ENCODE measurements at places on chromosomes 1 and 21. TPM values are rescaled to one million over a fixed set of nuclear protein-coding genes. Genes with fewer than 3 reads are reported as not detected.

DNA sequence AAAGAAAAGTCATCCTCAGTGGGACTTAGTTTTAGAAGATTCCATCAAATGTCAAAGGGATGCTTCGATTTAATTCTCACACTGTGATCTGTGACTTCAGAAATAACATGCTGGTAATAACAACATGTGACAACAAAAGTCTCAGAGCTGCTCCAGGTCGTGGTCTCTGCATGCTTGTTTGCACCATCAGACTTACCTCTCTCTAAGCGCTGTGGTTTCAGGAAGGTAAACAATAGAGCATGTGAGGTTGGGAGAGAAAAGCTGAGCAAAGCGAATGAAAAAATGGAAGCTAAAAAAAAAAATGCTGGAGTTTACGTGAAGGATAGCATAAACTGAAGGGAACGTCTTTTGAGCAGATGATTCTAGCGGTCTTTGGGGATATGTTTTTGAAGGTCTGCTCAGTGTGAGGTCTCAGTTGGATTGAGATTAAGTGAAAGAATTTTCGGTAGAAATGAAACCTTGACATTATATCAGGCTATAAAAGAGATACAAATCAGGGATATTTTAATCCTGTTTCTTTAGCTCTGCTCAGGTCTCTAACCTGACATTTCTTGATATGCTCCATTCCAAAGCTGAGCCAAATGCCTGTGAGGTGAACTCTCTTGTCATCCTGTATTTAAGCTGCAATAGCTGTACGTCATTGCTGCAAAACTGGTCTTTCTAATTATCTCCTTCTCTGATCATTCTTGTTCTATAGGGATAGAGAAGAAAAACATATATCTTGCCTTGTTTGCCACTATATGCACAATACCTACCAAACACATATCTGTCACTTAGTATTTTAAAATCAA lies 86.5 kb downstream of the C1orf21 start:
- no peak overlapping the region for H3K27ac ChIP-seq
- no peaks in the 10 kb centered on the region for H3K4me1 ChIP-seq
- H3K27me3 ChIP-seq: no peaks in the 10 kb centered on the region
- H3K36me3 ChIP-seq: no peaks in the 10 kb centered on the region

GRCh38 chr21:31559368-31560119 lies 99.9 kb upstream of the SOD1 start:
- peaks cover 9% of the 10 kb centered on the region for H3K4me1 ChIP-seq
- H3K36me3 ChIP-seq: no peaks in the 10 kb centered on the region
- DNase-seq: peak; percentile 98
- peak overlapping the region; percentile 58 for H3K27ac ChIP-seq
- no peaks in the 10 kb centered on the region for H3K27me3 ChIP-seq
- H3K4me3 ChIP-seq: peak overlapping the region; percentile 68

GRCh38 chr1:116825207-116825719 lies 71.0 kb downstream of the CD2 start:
- H3K36me3 ChIP-seq: no peaks in the 10 kb centered on the region
- H3K27me3 ChIP-seq: no peaks in the 10 kb centered on the region
- no peak overlapping the region for H3K4me3 ChIP-seq

- H3K4me3 ChIP-seq: peak overlapping the region; percentile 32
- H3K27ac ChIP-seq: peak overlapping the region; percentile 90
- DNase-seq: peak; percentile 51
Observed at GRCh38 chr1:78003882-78004718, 639 bp upstream of the DNAJB4 start.

GRCh38 chr21:43278359-43278758 lies 109.6 kb downstream of the CRYAA start:
- H3K4me3 ChIP-seq: no peak overlapping the region
- H3K27ac ChIP-seq: no peak overlapping the region
- H3K36me3 ChIP-seq: no peaks in the 10 kb centered on the region
- DNase-seq: no peak
- peaks cover 17% of the 10 kb centered on the region for H3K4me1 ChIP-seq

DNA sequence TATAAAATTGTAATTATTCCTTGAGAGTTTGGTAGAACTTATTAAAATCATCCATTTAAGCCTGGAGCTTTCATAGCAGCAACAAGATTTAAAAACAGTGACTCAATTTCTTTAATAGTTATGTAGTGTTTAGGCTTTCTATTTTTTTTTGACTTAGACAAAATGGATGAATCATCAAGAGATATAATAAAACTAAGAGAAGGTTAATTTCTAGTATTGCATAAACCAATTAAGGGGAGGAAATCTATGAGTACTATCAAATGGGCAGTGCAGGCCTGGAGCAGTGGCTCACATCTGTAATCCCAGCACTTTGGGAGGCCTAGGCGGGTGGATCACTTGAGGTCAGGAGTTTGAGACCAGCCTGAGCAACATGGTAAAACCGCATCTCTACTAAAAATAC lies 416.3 kb upstream of the USP24 start:
- H3K27me3 ChIP-seq: no peaks in the 10 kb centered on the region
- no peaks in the 10 kb centered on the region for H3K36me3 ChIP-seq
- no peak overlapping the region for H3K4me3 ChIP-seq
- no peak for DNase-seq
- H3K27ac ChIP-seq: no peak overlapping the region

- no peaks in the 10 kb centered on the region for H3K4me1 ChIP-seq
- no peak overlapping the region for H3K27ac ChIP-seq
- H3K36me3 ChIP-seq: no peaks in the 10 kb centered on the region
- DNase-seq: no peak
- H3K4me3 ChIP-seq: no peak overlapping the region
Observed at GRCh38 chr21:38337793-38338192, 81.0 kb downstream of the KCNJ15 start.

DNA sequence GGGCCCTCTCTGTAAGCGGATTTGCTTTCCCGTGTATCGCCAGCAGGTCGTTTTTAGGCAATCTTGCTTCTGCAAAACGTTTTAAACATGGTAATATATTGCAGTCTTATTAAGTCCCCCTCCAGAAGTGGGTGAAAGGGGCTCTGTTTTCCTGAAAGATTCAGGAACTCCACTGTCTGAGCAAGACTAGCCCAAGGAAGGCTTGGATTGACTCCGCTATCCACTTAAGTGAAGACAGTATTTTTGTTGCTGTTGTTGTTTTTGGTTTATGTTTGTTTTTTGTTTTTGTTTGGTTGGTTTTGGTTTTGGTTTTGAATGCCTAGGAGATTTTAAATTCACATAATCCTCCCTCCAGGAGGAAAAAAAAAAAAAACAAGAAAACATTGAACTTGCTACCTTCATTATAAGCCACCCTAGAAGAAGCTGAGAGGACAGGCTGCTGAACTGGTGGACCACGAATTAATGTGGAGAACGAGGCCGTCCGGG lies 29.1 kb upstream of the NFIA start:
- no peak overlapping the region for H3K27ac ChIP-seq
- no peak overlapping the region for H3K4me3 ChIP-seq
- H3K27me3 ChIP-seq: no peaks in the 10 kb centered on the region
- no peaks in the 10 kb centered on the region for H3K4me1 ChIP-seq
- no peaks in the 10 kb centered on the region for H3K36me3 ChIP-seq

- peak within 1 kb of the TSS; percentile 29 for H3K4me3 ChIP-seq
- peaks cover 2% of the 10 kb centered on the region for H3K27me3 ChIP-seq
- no peak for DNase-seq
Observed at GRCh38 chr1:34929497-34929852, at the start of gene DLGAP3. Gene DLGAP3 (minus strand): TSS chr1:34929650. CDS start chr1:34905383, 24,267 bp downstream.

GRCh38 chr1:184215274-184215925 lies 163.9 kb downstream of the TSEN15 start:
- DNase-seq: no peak
- no peak overlapping the region for H3K4me3 ChIP-seq
- no peaks in the 10 kb centered on the region for H3K27me3 ChIP-seq
- H3K27ac ChIP-seq: no peak overlapping the region
- peaks cover 11% of the 10 kb centered on the region for H3K4me1 ChIP-seq

- DNase-seq: no peak
- no peak overlapping the region for H3K4me3 ChIP-seq
- H3K36me3 ChIP-seq: no peaks in the 10 kb centered on the region
Observed at GRCh38 chr1:55322842-55323241, 107.7 kb upstream of the USP24 start.

GRCh38 chr1:23194119-23194984 lies 22.9 kb downstream of the HTR1D start:
- no peak for DNase-seq
- H3K4me3 ChIP-seq: no peak overlapping the region
- H3K27ac ChIP-seq: peak overlapping the region; percentile 32
- peaks cover 9% of the 10 kb centered on the region for H3K4me1 ChIP-seq
- no peaks in the 10 kb centered on the region for H3K27me3 ChIP-seq
- no peaks in the 10 kb centered on the region for H3K36me3 ChIP-seq

- H3K4me1 ChIP-seq: no peaks in the 10 kb centered on the region
- H3K4me3 ChIP-seq: no peak overlapping the region
- peak; percentile 14 for DNase-seq
- no peak overlapping the region for H3K27ac ChIP-seq
- no peaks in the 10 kb centered on the region for H3K27me3 ChIP-seq
Observed at GRCh38 chr21:42580793-42581321, 67.2 kb downstream of the SLC37A1 start.

DNA sequence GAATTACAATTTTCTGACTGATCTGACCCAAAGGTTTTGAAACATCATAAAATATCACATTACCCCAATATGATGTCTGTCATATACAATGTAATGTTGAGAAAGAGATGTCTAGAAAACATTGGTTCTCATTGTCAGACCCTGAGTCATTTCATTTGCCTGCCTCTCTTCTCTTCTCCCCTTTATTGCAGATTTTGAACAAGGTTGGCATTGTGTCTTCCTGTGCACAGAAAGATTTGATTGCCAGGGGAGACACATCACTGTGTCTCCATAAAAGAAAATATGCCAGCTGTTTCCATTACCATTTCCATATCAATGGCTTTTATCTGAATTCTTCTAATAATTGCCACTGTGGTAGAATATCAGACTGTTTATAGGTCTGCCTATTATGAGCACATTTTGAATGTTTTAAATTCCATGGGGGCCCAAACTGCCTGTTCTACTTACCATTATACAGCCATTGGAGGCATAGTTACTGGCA lies 65.6 kb downstream of the IFI44 start:
- no peak for DNase-seq
- no peaks in the 10 kb centered on the region for H3K36me3 ChIP-seq
- H3K4me3 ChIP-seq: no peak overlapping the region
- H3K27ac ChIP-seq: no peak overlapping the region
- no peaks in the 10 kb centered on the region for H3K27me3 ChIP-seq

DNA sequence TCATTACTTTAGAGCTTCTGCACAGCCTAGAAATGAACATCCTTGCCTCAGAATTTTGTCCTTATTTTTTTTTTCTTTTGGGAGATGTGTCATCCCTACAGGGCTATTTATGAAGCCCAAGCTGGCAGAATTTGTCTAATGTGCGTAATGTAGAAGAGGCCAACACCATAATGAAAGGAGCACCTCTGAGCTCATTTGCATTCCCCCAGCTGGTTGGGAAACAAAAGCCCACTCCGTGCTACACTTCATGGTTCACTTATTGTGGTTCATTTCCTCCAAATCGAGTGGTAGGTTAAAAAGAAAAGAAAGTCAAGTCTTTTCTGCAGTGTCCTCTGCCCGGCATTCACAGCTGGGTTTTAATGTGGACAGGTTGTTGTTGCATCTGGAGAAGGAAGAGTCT lies 73.5 kb downstream of the KAZN start:
- no peak overlapping the region for H3K27ac ChIP-seq
- H3K4me1 ChIP-seq: no peaks in the 10 kb centered on the region
- H3K4me3 ChIP-seq: no peak overlapping the region
- H3K36me3 ChIP-seq: no peaks in the 10 kb centered on the region

GRCh38 chr1:37999430-38000232 lies 5.7 kb downstream of the FHL3 start:
- no peak for DNase-seq
- H3K27me3 ChIP-seq: no peaks in the 10 kb centered on the region
- no peak overlapping the region for H3K4me3 ChIP-seq
- H3K4me1 ChIP-seq: peaks cover 25% of the 10 kb centered on the region

MCOLN2 gene
- total RNA-seq: not detected

GCSAML gene
- not detected for total RNA-seq

TMEM82 gene
- total RNA-seq: 2.7 TPM

OR6P1 gene
- total RNA-seq: not detected

EFNA3 gene
- total RNA-seq: 3.4 TPM

LCE1E gene
- total RNA-seq: not detected

Data from Caco-2 (cell line).